NCI-H1436 (cell line): ENCODE measurements at places on chromosomes 5 and 9.

- no peak for DNase-seq
These were observed 186.1 kb downstream of the GNA14 start for GRCh38 chr9:77462066-77462465.

- no peak for DNase-seq
These were observed 44.8 kb upstream of the XPA start for GRCh38 chr9:97741947-97742346.

DNA sequence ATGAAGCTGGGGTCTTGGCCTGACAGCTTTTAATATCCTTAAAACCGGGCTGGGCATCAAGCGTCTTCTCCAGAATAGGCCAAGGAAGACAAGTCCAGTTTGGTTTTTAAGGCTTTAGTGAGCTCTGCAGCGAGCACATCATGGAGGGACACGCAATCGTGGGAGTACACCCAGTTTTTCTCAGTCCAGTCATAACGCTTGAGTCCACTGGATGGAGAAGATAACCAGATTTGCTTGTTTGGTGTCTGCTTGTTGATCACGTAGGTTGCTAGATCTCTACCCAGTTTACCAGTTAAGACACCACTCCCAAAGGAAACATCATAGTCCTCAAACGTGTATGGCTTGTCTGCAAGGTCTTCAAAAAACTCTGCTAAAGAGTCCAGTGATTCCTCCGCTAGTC, 27.4 kb upstream of the GOLGA1 start:
- DNase-seq: no peak

DNA sequence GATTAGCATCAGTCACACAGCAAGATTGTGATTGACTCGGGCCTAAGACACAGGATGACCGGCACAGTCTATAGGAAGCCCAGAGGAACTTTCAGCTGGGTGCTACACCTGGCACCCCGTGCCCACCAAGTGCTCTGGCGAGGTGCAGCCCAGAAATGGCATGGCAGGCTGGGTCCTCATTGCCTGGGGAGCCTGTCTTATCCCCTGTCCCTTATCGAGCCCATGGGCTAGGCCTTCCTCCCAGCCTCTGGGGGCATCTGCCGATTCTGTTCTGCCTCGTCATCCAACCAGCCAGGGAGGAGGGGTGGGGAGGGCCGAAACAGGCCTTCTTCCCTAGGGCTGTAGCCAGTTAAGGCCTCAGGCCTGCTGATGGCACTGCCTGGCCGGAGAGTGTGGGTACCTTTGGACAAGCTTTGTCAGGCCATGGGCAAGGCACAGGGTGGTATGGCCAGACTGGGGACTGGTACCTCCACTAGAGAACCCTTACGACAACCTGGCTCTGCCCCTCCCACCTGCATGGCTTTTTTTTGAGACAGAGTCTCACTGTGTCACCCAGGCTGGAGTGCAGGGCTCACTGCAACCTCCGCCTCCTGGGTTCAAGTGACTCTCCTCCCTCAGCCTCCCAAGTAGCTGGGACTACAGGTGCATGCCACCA, 1.6 kb downstream of the GRK6 start:
- DNase-seq: no peak

- DNase-seq: no peak
These were observed 159.5 kb downstream of the RAPGEF6 start for GRCh38 chr5:131475541-131475941.

GRCh38 chr5:5822729-5823257, 400.3 kb downstream of the ICE1 start:
- DNase-seq: no peak

DNA sequence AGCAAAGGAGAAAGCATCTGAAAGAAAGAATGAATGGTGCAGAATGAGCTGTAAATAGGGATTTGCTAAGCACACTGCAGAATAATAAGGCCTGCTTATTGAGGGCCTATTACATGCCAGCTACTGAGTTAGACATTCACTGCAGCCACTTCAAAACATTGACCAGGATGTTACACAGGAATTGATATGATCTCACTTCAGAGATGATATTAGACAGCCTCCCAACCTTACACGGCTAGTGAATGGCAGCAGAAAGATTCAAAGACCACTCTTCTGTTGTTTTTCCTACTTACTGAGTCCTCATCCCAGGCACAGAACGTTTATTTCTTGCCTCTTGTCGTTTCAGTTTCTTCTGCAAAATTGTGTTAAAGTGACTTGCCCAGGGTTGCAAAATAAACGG, 1209.9 kb upstream of the WWC1 start:
- no peak for DNase-seq

DNA sequence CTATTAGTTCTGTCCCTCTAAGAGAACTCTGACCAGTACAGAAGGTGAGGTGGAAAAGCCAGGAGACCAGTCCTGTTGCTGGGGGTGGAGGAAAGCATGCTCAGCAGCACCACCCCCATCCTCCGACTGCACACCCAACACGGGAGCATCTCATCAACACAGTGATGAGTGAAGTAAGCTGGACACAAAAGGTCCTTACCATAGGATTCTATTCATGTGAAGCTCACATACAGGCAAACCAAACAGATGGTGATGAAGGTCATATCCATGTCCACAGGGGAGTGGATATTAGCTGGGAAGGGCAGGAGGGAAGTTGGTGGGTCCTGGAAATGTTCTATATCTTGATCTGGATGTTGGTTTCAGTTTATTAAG, 14.8 kb upstream of the MARCHF6 start:
- no peak for DNase-seq

DNA sequence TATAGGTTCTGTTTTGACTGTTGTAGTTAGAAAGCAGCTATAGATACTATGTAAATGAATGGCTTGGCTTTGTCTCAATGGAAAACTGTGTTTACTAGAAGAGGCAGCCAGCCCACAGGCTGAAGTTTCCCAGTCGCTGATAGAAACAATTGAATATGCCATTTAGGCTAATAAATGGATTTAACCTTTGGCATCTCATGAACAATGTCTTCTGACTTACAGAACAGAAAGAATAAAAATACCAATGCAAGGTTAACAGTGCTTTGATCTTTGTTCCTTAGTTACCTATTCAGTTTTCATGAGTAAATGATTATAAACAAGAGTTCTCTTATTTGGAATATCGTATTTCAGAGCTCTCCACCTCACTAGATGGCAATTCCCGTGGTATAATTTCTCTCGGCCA, 120.6 kb downstream of the PAM start:
- DNase-seq: no peak

GRCh38 chr9:111730937-111731567, 63.7 kb downstream of the SHOC1 start:
- DNase-seq: no peak

DNA sequence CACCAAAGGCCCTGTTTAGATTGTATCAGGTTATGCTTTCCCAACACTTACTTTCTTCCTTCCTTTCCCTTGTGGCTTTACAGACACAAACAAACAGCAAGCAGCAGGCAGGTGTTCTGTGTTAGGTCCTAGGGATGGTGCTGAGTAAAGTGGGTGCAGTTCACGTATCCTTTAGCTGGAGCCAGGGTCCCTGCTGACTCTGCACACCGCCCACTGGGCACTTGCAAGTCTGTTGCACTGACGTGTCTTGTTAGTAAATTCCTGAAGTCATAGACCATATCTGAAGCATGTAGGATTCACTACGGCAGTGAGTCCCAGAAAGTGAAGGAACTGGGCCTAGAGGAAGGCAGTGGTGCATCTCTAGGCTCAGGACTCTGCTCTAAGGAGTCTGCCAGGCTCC, 96.5 kb downstream of the DAPK1 start:
- no peak for DNase-seq

DNA sequence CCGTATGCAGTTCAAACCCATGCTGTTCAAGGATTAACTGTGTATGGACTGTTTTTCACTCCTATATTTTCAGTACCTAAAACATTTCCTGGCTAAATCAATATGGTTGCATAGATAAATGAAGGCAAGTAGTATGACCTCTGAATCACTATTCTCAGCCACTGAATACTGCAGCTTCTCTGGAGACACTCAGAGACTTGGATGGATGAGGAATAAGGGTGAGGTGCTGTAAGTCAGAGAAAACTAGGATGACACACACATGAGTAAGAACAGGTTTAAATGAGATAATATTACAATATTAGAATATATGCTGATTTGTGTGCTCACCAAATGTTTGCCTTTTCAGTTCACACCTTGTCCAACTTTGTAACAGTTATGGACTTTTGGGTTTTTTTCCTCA, 26.0 kb upstream of the ANXA1 start:
- DNase-seq: no peak

DNA sequence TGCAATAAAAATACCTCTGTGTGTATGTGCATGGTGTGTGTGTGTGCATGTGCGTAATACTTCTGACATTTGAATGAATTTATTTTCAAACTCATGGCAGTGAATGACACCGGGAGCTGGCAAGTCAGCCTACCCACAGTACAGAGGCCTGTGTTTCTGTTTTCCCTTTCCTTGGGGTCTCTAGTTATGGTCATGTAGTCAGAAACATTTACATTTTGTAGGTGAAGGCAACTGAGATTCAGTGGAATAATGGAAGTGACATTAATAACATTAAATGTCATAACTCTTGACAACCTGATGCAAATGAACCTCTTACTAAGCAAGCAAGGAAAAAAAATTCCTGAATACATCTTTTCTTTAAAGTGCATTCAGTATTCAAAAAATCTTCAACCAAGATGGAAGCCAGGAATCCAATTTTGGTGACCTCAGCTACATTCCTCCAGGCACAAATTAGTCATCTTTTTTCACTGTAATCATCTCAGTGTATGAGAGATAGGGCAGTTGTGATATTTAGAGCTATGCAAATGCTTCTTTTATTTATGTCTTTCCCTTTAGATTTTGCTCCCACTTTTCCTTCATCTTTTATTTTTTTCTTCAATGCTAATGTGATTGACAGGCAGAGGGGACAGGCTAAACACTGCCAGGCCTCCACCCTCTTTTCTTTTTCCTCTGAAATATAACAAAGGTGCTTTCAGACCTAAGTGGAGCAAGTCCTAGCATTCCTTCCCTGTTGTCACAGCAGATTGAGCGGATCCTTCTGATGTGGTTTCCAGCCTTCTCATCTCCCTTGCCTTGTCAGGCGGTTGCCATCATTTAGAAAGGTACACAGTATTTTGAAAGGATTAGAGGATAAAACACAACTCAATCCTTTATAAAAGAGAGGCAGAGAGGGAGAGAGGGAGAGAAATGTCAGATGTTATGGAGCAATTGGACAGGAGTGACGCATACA, 569.8 kb upstream of the ADAMTS16 start:
- DNase-seq: no peak

GRCh38 chr5:134072471-134073210, 41.8 kb upstream of the TCF7 start:
- no peak for DNase-seq
